ENCODE measurements at places on chromosomes 11 and 22. TPM values are rescaled to one million over a fixed set of nuclear protein-coding genes. Genes with fewer than 3 reads are reported as not detected.

SLC22A8 gene
- not detected for total RNA-seq

FBXO3 gene
- total RNA-seq, result 64.4 TPM

P2RX6 gene
- total RNA-seq, result 3.6 TPM

BEST1 gene
- total RNA-seq, result 13.1 TPM

KCNJ1 gene
- under 0.01 TPM for total RNA-seq

CASP5 gene
- total RNA-seq, result not detected

Measured in smooth muscle cell of trachea (primary cell).